ENCODE measurements at places on chromosomes 13 and 19.

GRCh38 chr19:15161028-15161984, 39.5 kb downstream of the NOTCH3 start:
- no peak for DNase-seq

- no peak for DNase-seq
These were observed 1011.0 kb upstream of the MIR17HG start for GRCh38 chr13:90336507-90336906.

DNA sequence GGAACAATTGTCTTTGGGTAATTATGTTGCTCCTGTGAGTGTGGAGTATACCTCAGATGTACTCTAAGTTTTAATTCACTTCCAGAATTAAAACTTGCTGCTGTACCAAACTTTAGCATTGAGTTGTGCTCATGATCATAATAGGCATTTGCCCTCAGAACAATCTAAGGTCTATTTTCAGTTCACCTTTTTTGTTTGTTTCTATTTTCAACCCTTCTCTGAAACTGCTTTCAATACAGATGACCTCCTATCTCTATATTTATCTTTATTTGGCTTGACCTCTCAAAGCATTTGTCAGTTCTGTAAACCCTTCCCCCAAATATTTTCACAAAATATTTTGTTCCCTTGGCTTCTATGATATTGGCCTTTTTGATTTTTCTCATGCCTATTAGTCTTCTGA, 873.0 kb downstream of the OLFM4 start:
- DNase-seq: no peak

DNA sequence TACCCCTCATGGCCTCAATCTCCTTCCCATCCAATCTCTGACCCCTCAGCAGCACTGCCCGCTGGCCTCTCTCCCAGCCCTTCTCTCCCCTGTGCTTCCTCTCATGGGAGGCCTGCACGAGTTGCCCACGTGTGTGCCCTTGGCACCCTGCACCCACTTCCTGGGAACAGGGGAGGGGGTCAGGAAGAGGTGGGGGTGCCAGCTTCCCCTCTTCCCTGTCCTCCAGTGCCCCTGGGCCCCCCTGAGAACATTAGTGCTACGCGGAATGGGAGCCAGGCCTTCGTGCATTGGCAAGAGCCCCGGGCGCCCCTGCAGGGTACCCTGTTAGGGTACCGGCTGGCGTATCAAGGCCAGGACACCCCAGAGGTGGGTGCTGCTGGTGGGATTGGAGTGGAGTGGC, 19.2 kb downstream of the AXL start:
- DNase-seq: no peak

DNA sequence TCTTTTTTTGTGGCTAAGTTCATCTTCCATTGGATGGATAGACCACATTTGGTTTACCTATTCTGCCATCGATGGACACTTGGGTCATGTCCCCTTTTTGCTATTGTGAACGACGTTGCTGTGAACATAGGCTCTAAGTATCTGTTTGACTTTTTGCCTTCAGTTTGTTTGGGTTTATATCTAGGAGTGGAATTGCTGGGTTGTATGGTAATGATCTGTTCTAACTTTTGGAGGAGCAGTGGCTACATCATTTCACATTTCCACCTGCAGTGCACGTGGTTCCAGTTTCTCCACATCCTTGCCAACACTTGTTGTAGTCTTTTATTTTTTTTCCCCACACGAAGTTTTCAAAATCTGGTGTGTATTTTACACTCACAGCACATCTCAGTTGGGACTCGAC, 21.7 kb downstream of the BICRA start:
- DNase-seq: no peak

- no peak for DNase-seq
These were observed 1.5 kb upstream of the SOX1 start for GRCh38 chr13:112065521-112065866.

DNA sequence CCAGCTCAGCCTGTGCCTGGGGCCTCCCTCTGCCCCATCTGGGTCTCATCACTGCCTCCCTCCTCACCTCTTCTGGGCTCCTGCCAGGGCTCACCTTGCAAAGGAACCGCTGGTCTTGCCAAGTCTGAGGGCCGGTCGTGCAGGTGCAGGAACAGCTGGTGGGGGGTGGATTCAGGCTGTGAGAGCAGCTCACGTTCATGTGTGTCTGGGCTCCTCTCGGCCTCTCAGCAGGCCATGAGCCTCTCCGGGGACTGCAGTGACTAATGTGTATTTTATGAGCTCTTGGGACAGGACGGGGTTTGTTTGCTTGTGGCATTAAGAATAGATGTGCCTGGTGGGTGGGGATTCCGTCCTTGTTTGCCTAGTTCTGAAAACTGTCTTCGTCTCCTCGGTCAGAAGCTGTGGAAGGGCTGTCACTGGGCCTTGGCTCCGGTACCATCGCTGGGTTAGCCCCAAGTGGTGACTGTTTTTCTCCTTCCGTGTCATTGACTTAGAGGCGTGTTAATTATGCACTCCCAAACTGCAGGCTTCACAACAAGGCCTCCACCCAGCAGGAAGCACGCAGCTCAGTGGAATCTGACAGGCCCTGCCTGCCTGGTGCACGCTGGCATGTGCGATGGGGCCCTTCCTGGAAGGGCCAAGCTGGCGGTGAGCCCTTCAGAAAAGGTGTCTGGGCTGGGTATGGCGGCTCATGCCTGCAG, 77.6 kb downstream of the KDM4B start:
- DNase-seq: no peak

DNA sequence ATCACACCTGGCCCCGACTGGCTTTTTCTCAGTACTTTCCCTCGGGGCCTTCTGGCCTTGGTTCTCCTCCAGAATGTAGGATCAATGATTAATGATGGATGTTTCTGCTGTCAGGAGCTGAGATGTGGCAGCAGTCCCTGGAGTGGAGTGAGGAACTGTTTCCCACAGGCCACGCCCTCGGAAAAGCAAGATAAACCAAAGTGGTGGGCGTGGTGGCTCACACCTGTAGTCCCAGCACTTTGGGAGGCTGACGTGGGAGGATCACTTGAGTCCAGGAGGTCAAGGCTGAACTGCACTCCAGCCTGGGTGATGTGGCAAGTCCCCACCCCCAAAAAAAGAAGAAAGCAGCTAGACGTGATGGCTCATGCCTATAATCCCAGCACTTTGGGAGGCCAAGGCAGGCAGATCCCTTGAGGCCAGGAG, 7.1 kb upstream of the SHFL start:
- DNase-seq: no peak

- no peak for DNase-seq
These were observed 851.2 kb downstream of the PCDH9 start for GRCh38 chr13:66378894-66379293.

DNA sequence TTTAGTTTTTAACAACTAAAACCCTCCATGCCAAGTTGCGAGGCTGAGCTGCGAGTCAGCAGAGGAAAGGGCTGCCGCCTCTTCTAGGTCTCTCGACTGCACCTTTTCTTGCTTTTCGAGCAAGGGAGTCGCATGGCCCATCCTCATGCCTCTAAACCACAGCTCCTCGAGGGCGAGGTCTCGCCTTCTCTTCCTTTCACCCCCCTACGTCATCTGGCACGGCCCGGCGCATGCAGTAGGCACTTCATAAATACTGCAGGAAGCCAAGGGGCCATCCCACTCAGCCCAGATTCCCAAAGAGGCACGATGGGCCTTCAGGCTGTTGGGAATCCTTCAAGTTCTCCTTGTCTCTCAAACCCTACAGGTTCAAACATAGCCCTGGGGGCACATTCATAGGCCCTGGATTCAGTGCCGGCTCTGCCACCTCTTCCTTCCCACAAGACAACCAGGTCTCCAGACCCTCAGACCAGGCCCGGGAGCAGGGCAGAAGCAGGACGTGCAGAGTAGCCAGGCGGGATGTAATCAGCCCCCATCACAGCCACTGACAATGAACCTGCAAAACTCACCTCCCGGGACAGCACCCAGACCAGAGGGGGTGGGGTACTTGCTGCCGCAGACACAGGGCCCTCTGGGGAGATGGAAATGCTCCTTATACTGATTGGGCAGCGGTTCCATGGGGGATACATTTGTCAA, 41.7 kb downstream of the GGACT start:
- no peak for DNase-seq

- DNase-seq: no peak
These were observed 557.0 kb downstream of the FGF9 start for GRCh38 chr13:22227895-22228294.

DNA sequence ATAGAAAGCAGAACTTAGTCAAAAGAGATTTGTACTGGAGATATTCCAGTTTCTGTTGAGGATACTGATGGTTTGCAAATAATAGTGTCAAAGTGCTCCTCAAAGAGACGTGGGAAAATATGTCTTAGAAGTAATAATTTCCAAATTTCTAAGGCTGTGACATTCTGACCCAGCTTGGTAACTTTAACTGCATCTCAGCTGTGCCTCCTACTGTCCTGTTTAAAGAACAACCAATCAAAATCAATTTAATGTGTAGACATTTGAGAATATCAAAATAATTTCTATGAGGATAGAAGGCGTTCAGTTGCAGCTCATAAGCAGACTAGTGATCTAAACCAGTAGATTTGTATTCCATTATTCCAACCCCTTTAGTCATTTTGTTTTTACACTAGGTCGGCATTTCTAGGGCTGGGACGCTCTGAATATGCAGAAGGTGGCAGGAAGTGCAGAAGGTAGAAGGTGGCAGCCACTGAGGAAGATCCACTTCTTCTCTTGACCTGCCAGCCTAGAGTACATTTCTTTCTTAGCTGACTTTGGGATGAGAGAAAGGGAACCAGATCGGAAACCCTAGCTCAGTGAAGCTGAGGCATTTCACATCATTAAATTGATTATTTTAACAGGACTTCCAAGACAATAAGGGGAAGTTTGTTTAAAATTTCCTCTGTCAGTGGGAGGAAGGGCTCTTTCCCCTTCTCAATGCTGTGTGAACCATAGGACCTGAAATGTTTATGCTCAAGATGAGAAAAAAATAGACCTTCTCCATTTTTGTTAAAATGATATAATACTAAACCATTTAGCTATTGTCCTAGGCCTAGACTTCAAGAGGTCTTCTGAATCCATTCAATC, 67.5 kb downstream of the COL4A1 start:
- DNase-seq: no peak

DNA sequence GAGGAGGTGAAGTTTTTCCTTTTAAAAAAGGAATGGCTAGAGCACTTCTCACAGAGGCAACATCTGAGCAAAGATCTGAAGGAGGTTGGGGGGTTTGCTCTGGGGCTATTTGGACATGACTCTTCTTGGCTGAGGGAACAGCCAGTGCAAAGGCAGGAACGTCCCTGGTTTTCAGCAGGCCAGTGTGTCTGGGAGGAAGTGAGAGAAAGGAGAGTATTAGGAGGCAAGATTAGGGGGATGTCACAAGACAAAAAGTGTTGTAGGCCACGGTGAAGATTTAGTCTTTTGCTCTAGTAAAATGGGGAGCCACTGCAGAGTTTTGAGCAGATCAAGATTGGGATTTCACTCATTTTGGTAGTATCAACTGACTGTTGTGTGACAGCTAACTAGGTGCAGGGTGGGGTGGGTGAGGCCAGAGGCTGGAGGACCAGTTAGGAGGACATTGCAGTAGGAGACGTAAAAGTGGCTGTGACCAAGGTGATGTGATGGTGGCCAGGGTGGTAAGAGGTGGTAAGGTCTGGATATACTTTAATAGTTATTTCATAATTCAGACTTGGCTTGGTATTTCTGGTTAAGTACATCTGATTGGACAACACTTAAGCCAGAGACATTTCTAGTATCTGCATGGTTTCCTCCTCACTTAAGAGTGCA, 40.6 kb downstream of the WDFY2 start:
- DNase-seq: no peak

GRCh38 chr19:5676105-5676771, 4.1 kb downstream of the MICOS13 start:
- DNase-seq: no peak

DNA sequence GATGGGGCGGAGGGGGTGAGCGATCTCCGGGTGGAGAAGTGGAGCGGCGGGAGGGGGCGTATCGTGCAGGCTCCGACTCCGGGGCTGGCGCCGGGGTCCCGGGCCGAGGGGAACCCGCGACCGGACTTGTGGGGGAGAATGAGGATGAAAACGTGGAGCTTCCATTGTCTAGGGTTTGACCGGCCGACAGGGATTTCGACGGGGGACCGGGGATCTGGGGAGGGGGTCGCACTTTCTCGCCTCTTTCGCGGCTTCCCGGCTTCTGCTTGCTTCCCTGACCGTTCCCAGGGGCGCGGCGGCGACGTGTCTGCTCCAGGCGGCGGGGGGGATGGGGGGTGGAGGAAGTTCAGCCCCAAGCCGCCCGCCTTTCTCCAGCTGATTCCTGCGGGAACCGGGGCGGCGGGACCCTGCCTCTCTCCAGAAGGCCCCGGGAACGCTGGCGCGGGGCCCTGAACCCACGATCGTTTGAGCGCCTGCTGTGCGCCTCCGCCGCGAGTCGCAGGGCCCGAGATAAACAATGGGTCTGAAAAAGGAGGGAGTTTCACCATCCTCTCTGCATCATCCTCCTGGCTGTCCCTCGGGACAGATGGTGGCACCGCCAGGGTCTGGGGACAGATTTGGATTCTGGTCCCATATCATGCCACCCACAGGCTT, 790 bp downstream of the TPM4 start:
- DNase-seq: peak; percentile 18

GRCh38 chr13:90455823-90456222, 891.7 kb upstream of the MIR17HG start:
- DNase-seq: no peak

GRCh38 chr13:99307648-99308339, 595 bp upstream of the GPR183 start:
- peak; percentile 87 for DNase-seq

- no peak for DNase-seq
These were observed 977.6 kb downstream of the SLITRK5 start for GRCh38 chr13:88648598-88649373.

DNA sequence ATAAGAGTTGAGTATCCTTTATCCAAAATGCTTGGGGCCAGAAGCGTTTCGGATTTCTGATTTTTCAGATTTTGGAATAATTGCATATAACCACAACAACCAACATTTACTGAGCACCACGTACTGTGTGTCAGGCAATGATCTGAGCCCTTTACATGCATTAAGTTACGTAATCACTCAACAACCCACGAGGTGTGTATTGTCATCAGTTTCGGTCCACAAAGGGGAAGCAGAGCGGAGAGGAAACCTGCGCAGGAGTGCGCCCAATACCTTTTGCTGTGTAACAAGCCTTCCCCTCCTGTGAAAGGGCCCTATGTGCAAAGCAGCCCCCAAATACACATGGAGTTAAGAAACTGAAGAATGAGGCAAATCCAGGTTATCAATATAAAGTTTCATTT, 20.7 kb upstream of the NLRP12 start:
- no peak for DNase-seq

GRCh38 chr19:33811736-33812387, 15.2 kb downstream of the KCTD15 start:
- DNase-seq: no peak

DNA sequence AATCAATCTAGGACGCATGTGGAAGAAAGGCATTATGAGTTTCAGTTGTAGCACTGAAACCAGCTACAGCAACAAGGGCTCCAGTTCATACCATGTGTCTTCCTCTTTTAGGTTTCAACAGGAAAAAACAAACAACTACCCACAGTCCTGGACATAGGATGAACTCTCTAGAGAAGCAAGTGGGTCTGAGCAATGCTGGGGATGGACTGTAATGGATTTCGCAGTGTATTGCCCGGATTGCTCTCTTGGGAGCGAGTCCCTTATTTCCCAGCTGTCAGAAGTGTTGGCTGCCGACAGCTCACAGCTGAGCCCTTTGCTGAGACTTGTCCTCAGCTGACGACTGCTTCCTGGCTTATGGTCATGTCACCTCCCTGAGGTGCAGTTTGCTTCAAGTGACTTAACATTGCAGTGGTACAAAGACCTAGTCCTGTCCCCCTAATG, 12.1 kb upstream of the MYCBP2 start:
- DNase-seq: no peak

Measured in stimulated activated CD4-positive, alpha-beta T cell treated with anti-CD3 and anti-CD28 coated beads, Interleukin-4, amount 100 ng/mL, for 24 hours (primary cell).